ENCODE measurements at places on chromosomes 2 and 18.

- no peak for DNase-seq
Observed at GRCh38 chr2:120219766-120220165, 3.4 kb downstream of the TMEM185B start.

DNA sequence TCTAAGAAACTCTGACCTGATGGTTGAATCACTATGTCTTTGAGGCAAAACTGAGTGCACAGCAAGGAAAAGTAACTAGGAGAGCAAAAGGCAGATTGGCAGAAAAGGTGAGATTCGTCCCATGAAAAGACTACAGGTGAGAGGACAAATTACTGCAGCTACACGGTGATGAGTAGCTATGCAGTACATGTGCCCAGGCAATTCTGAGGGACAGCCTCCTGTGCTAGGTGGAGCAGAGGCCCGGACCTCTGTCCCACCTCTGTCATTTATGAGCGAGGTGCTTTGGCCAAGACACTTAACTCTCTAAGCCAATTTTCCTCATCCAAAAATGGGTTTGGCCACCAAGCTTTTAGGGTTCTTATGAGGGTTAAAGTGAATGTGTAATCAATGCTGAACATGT, 59.9 kb downstream of the GRB14 start:
- DNase-seq, result no peak

DNA sequence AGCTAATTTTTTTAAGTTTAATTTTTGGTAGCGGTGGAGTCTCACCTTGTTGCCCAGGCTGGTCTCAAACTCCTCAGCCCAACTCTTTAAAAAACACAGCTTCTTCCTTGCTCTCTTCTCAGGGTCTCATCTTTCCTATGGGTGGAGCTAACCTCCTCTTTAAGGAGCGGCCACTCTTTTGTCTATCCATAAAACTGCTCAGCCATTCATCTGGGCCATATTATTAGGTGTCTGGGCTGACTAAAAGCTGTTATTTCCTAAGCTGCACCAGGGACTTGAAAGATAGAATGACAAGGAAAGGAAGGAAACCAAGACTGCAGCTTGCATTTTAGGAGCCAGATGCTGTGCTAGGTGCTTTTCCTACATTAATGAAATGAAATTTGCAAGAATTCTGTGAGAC, 35.8 kb upstream of the THOC1 start:
- DNase-seq, result no peak

DNA sequence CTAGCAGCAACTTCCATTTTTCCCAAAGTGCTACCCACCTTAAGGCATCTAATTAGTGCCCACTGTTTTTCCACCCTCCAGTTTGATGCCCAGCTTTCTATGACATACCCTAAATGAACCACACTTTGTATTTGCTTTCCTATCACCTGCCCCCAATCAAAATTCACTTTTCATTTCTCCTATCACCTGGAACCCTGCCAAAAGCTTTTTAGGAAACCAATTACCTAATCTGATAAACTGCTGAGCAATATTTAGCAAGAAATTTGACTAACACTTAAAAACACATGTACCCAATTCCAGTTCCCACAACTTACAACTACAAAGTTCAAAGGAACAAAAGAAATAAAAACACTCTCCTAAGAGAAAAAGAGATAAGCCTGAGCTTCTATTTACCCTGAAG, 71.7 kb downstream of the IKZF2 start:
- DNase-seq, result no peak

- no peak for DNase-seq
Observed at GRCh38 chr2:55581874-55582547, 35.4 kb downstream of the PPP4R3B start.

GRCh38 chr2:176546550-176546949, 277.3 kb downstream of the MTX2 start:
- no peak for DNase-seq

DNA sequence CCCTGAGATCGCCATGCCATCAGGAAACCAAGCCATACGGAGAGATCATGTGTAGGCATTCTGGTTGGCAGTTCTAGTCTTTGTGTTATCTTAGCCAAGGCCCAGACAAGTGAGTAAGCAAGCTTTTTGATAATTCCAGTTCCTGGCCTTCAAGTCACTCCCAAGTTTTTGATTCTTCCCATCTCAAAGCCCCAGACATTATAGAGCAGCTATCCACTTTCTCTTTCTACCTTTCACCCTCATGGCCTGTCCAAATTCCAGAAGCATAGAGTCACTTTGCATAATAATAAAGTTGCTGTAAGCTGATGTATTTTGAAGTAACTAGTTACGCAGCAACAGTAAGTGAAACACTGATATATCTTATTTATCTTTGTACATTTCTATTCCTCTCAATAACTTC, 26.8 kb upstream of the IL1RL1 start:
- DNase-seq, result no peak

DNA sequence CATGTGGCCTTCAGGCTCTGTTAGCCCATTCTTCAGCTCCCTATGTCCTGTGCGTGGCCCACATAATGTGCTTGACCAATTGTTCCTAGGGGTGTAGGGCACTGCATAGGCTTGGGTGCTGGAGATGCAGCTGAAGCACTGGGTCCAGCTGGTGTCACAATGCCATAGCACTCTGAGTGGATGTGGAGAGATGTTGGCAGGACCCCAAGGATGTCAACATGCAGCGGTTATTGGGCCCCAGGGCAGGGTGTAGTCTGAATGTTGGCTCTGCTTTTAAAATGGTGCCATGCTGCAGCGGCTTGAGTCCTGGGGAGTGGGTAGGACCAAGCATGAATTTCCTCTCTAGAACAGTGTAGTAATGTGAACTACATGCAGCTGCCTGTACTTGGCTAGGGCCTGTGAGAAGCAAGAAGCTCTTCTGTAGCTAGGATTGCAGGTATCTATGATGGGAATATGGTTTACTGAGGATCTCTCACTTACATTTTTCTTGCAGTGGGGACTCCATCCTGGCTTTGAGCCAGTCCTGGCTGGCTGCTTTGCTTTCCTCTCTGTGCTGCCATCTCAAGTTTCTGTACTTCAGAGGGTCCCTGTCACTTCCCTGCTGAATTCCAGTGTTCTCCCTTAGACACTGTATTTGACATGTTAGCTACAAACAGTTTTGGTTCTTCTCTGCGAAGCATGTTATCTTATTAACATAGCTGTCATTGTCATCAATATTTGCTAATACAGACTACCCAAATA, 148.4 kb downstream of the CSRNP3 start:
- no peak for DNase-seq

DNA sequence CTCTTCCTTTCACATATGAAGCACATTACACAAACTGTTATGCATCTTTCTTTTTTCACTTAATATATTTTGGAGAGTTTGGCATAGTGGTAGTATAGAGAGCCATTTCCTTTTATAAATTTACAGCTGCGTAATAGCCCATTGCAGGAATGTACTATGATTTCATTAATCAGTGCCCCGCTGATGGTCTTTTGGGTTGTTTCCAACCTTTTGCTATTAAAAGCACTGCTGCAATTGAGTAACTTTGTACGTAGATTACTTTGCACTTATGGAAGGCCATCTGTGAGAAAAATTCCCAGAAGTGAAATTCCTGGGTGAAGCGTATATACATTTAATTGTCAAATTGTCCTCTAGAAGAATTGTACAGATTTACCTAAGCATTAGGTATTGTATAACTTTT, 565.3 kb upstream of the ZNF804A start:
- no peak for DNase-seq

- no peak for DNase-seq
Observed at GRCh38 chr2:169131587-169132512, 62.5 kb downstream of the DHRS9 start.

GRCh38 chr2:219939647-219940046, 312.2 kb downstream of the SLC4A3 start:
- no peak for DNase-seq

Data from stimulated activated CD4-positive, alpha-beta T cell treated with anti-CD3 and anti-CD28 coated beads, TNF-alpha, amount 100 ng/mL, for 1 hour (primary cell).